ENCODE measurements at places on chromosomes 3 and 15.

GRCh38 chr15:31842532-31843195 lies 187.7 kb upstream of the CHRNA7 start:
- DNase-seq = no peak

DNA sequence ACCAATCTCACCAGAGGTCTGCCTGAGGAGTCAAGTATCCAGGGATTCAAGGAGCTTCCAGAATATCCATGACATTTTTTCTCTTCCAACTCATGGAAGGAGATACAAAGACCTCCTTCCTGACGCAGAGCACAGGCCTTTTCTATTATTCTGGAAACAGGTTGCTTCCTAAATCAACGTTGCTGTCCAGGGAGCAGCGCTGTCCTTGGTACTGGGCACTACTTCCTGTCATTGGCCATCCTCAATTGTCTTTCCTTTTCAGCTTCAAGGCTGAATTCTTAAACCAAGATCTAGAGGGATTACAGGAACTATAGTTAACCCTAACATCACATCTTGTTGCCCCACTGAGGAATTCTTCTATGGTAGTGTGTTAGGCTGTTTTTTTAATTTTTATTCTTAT lies 50.4 kb upstream of the TBC1D21 start:
- peak; percentile 17 for DNase-seq

DNA sequence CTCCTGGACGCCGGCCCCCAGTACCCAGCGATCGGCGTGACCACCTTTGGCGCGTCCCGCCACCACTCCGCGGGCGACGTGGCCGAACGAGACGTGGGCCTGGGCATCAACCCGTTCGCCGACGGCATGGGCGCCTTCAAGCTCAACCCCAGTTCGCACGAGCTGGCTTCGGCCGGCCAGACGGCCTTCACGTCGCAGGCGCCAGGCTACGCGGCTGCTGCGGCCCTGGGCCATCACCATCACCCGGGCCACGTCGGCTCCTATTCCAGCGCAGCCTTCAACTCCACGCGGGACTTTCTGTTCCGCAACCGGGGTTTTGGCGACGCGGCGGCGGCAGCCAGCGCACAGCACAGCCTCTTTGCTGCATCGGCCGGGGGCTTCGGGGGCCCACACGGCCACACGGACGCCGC lies 956 bp downstream of the ZIC1 start:
- no peak for DNase-seq

DNA sequence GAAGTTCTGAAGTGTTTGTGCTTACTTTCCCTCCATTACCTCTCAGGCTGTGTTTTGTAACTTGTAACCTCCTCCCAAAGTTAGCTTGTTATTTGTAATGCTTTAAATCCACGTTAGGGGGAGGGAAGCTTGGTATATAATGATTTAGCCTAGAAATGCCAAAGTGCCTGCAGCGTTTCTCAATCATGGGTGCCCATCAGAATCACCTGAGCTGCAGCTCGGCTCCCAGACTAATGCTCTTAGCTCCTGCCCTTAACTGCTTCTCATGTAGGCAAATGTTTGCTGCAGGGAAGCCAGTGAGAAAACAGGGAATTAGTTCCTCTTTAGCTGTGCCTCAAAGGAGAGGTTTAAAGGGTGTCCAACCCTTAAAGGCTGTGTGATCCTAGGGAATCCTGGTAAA lies 219.2 kb upstream of the NAALADL2 start:
- no peak for DNase-seq

- DNase-seq = no peak
Observed at GRCh38 chr15:69099941-69100340, 60.5 kb upstream of the GLCE start.

- peak; percentile 45 for DNase-seq
Observed at GRCh38 chr15:59333401-59334075, 39.1 kb downstream of the MYO1E start.

GRCh38 chr3:41041899-41042298 lies 157.4 kb upstream of the CTNNB1 start:
- peak; percentile 1 for DNase-seq

GRCh38 chr3:171804618-171805389 lies 5.5 kb downstream of the PLD1 start:
- DNase-seq = no peak

DNA sequence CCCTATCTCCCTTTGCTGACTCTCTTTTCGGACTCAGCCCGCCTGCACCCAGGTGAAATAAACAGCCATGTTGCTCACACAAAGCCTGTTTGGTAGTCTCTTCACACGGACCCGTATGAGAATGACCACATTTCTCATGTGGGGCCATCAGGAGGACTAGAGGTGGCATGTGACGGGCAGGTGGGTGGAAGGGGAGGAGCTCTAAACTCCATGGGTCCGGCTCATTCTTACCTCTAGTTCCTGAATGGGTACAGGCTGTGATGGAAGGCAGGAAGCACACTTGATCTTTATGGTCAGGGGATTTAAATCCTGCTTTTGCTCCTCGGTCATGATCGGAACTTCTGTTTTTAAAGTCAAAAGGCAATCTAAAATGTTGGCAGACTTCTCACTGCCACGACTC lies 28.6 kb downstream of the CFAP92 start:
- no peak for DNase-seq

- no peak for DNase-seq
Observed at GRCh38 chr3:125684199-125684598, 88.9 kb upstream of the OSBPL11 start.

- DNase-seq = no peak
Observed at GRCh38 chr3:27626596-27627118, 95.5 kb downstream of the EOMES start.

DNA sequence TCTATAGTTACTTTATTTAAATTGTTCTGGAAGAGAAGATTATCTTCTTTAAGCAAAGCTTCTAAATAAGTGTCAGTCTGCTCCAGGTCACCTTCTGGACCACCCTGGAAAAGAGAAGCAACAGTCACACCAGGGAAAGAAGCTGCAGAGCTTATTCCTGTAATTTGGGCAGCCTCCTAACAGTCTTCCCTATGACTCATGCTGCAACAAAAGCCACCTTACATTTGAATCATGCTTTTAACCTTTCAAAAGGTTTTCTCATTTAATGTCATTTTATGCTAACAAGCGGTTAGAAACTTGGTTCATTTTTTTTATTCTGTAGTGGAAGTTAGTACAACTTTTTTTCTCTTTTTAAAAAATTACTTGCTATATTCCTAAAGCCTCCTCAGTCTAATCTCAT lies 5.3 kb upstream of the GUCA1C start:
- DNase-seq = no peak

DNA sequence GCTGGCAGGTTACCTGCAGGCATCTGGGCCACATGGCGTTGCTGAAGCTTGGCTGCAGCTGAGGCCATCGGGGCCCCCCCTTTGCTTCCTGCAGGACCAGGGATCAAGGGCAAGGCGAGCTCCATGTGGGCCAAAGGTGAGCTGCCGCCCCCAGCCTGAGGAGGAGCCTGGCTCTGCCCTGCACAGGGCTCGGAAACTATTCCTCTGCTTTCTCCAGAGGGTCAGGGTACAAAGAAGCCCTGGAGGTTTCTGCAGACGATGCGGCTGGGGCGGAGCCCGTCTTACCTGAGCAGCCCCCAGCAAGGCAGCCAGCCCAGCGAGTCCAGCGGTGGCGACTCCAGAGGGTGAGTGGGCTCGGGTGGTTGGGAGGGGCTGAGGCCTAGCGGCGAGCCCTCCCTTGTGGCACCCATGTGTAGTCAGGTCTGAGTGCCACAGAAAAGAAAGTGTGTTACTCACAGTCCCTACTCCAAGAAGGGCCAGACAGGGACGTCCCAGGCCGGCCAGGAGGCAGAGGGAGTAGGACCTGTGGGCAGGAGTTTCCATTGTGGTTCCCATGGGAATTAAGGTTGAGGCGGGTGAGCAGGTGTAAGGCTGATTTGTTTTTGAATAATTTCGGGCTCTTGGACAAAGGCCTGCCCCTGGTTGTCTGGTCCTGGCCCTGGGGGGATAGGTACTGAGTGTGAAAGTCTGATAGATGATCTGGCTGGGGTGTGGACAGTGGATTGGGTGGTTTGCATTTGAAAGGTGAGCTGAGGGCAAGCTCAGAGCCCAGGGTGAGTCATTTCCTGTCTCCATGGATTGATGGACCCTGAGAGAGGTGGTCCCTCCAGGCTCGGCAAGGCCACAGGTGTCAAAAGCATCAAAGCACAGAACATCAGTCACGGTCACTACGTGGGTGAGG lies 25.4 kb downstream of the CFAP100 start:
- DNase-seq = peak; percentile 3

GRCh38 chr3:129383292-129383860 lies 45.1 kb downstream of the EFCAB12 start:
- peak; percentile 71 for DNase-seq

- DNase-seq = no peak
Observed at GRCh38 chr3:27713435-27714145, 8.5 kb downstream of the EOMES start.

DNA sequence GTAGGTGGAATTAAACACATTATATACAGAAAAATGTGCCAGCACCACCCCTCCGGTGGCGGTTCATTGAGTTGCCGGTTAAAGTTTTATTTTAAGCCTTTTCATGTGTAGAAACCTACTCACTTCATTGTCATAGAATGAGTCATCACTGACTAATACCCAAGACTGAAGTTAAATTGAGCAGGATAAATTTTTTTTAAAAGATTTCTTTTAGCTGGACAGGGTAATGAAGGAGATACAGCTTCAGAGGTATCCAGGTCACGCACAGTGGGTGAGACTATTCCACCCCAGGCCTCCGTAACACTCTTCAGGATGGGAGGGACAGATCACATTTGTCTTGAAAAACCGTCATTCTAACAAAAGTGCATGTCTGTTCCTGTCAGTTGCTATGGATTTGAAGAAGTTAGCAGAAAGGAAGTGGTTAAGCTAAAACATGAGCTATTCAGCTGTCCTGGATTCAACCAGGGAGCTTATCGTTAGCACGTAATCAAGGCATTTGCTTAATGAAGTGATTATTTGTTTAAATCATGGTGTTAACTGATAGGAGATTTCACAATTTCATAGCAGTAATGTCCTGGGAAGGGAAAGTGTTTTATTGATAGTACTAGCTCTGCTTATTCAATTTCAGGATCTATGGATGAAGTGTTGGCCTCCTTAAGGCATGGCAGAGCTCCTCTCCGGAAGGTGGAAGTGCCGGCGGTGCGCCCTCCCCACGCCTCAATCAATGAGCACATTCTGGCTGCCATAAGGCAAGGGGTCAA lies 23.4 kb downstream of the WHAMM start:
- peak; percentile 95 for DNase-seq

GRCh38 chr3:51943451-51944391 lies 1.6 kb downstream of the PARP3 start:
- no peak for DNase-seq

All from kidney tubule cell (primary cell).